Activated T-helper 17 cell treated with anti-CD3 and anti-CD28 coated beads, Interleukin-2, amount 50 U/mL, for 72 hours (primary cell): ENCODE measurements at places on chromosomes 13 and 19. TPM values are rescaled to one million over a fixed set of nuclear protein-coding genes. Genes with fewer than 3 reads are reported as not detected.

The TEKTIP1 gene
- total RNA-seq: 2.1 TPM

The CEACAM7 gene
- not detected for total RNA-seq

The DOHH gene
- total RNA-seq: 22.2 TPM

The KLHL1 gene
- total RNA-seq: not detected

The APOC4 gene
- not detected for total RNA-seq

The CBARP gene
- total RNA-seq: 1.4 TPM

GRCh38 chr19:39870171-39870971 lies 24.2 kb upstream of the FBL start:
- no peak for ATAC-seq

DNA sequence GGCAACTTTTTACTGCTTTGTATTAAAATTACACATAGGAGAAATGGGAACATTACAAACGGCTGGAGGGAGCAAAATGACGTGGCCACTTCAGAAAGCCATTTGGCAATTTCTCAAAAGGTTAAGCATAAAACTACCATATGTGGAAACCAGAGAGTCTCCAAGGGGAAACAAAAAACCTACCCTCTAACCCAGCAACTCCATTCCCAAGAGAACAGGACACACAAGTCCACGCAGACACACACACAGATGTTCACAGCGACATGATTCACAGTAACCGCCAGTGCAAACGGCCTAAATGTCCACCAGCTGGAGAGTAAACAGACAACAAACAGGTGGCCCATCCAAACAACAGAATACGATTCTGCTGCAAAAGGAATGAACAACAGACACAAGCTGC lies 37.2 kb downstream of the STK24 start:
- no peak for ATAC-seq

GRCh38 chr13:50596776-50597203 lies 246.7 kb downstream of the DLEU7 start:
- ATAC-seq: no peak

DNA sequence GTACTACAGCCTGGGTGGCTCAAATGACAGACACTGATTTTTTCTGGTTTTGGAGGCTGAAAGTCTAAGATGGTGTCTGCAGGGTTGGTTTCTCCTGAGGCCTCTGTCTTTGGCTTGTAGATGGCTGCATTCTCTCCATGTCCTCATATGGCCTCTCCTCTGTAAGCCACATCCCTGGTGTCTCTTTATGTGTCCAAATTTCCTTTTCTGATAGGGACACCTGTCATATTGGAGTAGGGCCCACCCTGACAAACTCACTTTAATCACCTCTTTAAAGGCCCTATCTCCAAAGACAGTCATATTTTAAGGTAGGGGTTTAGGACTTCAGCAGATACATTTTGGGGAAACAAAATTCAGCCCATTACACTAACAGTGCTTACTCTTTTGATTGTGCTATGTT lies 32.0 kb upstream of the WASF3 start:
- no peak for ATAC-seq

DNA sequence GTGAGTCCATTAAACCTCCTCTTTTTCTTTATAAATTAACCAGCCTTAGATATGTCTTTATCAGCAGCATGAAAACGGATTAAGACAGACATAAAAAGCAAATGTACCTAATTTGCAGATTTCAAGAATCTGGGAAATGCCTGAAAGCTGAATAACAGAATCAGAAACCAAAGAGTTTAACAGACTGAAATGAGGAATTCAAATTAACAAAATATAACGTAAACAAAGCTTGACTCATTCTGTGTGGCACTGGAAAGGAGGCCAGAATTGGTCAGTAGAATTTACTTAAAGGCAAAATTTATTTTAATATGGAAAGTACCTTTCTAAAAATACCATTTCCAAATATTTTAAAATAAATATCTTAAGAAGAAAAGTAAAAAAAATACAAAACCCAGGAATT lies 540.6 kb upstream of the HTR2A start:
- ATAC-seq: no peak

- ATAC-seq: no peak
Observed at GRCh38 chr13:27573265-27573664, 47.1 kb downstream of the LNX2 start.

- no peak for ATAC-seq
Observed at GRCh38 chr19:17027535-17027975, 945 bp upstream of the CPAMD8 start.

DNA sequence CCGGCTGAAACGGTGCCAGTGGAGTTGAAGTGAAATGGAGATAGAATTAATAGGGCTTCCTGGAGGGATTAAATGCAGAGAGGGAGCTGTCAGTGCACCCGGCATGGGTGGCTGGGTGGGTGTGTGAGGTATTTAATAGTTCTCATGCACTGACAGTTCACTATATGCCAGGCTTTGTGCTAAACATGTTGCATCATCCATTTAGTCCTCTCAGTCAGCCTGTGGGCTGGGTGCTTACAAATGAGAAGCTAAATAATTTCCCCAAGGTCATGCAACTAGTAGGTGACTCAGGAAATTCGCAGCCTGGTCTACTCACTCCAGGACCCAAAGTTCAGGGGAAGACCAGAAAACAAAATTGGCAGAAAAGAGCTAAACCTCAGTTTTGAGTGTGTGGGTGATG lies 63.5 kb upstream of the SPATA13 start:
- ATAC-seq: peak; percentile 93

GRCh38 chr19:58519087-58519354 lies 589 bp downstream of the ZBTB45 start:
- ATAC-seq: peak; percentile 30

DNA sequence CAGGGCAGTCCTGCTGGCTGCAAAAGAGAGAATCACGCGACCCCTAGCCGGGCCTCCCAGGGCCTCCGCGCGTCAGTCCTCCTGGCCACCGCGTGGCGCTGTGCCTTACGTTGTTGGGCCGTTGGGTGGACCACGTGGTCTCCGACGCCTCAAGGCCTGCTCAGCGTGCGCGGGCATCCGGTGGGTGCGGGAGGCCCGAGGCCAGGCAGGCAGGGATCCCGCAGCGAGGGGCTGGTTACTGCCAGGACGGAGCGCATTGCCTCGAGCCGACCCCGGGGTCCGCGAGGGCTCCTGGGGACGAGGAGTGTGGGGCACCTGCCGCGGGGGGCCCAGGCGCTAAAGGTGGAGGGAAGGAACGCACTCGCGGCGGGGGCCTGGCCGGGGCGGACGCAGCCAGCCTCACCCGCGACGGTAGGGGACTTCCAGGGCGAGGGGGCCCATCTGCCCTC lies at the start of gene TDRD12:
Gene TDRD12, plus strand, starts transcription at position 157 of the 449 bp plus-strand sequence. CDS start 306 bp downstream, outside the sequence.
- ATAC-seq: no peak

GRCh38 chr19:14471436-14472187 lies 3.5 kb downstream of the PTGER1 start:
- no peak for ATAC-seq

DNA sequence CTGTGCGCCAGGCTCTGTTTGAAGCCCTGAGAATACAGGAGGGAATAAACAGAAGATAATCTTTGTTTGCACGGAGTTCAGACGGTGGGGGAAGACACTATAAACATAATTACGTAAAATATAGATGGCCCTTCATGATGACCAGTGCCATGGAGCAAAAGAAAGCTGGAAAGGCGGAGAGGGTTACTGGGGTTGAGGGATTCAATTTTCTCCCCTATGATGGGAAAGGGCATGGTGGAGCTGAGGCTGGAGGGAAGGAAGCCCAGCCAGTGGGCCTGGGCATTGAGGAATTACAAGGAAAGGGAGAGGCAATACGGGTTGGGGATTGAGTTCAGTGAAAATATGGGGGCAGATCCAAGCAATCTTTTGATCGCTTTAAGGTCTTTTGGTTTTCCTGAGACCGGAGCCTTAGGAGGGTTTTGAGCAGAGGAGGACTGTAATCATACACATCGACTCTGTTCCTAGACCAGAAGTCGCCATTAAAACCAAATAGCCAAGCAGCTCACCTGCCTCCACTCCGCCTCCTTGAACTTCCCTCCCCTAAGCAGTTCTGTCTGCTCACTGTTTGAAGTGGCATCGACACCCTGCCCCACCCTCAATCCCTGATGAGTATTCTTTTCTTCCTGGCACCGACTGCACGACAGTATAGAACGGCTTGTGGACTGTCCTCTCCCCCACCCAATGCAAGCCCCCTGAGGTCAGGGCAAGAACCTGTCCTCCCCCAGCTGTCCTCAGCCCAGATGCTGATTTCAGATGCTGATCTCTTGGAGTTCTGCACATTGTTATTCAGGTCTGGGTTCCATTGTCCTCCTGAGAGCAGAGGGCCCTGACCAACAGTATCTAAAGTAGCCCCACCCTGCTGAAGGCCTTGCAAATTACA lies 813 bp upstream of the ZNF296 start:
- no peak for ATAC-seq

DNA sequence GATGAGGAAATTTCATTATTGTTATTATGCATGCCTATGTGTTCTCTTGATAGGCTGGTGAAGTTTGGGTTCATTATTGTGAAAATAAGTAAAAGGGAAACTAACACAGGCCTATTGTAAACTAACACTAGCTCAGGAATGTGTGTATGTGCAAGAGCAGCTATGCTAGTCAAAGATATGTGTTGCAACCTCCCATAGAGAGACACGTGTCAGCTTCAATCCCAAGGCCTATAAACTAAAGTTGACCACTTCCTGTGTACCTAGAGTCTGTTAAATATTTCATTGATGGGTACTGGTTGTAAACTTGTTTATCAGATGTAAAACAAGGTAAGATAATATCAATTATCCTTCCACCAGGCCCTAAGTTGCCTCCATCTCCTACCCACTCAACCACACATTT lies 44.7 kb upstream of the ZNF30 start:
- no peak for ATAC-seq
